Pons (tissue), 1 donor: ENCODE measurements at places on chromosomes 11 and 22.

- no peak for DNase-seq
Measured at GRCh38 chr22:49790912-49791311, 36.8 kb downstream of the BRD1 start.

GRCh38 chr22:47193606-47194329 is 431.3 kb downstream of the TBC1D22A start:
- no peak for DNase-seq

- no peak for DNase-seq
Measured at GRCh38 chr11:61104963-61105362, 2.7 kb downstream of the CD5 start.

GRCh38 chr22:43689356-43689755 is 122.7 kb downstream of the EFCAB6 start:
- DNase-seq: no peak

DNA sequence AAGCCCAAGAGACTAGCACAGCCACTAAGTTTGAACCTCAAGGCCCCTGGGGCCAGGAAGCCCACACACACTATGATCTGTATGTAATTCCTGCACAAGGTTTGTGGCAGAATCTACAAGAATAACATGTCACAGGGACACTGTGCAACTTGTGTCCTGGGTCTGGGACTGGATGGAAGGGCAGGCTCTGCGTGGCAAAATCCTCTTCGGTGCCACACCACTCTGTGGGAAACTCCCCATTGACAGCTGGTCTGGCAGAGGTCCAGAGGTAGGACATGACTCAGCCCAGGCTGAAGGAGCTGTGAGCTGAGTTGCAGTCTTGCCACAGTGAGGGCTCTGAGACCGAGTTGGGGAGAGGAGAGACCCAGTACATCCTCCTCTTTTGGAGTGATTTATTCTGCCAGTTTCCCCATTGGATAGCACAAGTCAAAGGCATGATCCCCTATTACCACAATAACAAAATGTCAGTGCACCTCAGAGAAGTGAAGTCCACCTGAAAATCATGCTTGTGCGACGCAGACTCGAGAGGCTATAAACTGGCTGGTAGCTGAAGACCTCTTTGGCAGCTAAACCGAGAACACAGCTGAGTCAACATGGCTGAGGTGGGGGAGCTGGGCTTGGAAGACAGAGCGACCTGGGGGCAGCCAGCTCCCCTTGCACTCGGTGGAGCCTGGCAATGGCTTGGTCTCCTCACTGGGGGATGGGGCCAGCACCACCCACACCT is 23.3 kb upstream of the SERPIND1 start:
- DNase-seq: peak; percentile 75

GRCh38 chr11:46100670-46101069 is 20.6 kb downstream of the PHF21A start:
- DNase-seq: no peak

GRCh38 chr11:43576803-43577521 is 103.6 kb upstream of the HSD17B12 start:
- no peak for DNase-seq

- DNase-seq: no peak
Measured at GRCh38 chr11:24356501-24356900, 140.4 kb upstream of the LUZP2 start.

GRCh38 chr11:94934846-94935245 is 38.5 kb downstream of the CWC15 start:
- no peak for DNase-seq
